ENCODE measurements at places on chromosomes 3 and 15.

DNA sequence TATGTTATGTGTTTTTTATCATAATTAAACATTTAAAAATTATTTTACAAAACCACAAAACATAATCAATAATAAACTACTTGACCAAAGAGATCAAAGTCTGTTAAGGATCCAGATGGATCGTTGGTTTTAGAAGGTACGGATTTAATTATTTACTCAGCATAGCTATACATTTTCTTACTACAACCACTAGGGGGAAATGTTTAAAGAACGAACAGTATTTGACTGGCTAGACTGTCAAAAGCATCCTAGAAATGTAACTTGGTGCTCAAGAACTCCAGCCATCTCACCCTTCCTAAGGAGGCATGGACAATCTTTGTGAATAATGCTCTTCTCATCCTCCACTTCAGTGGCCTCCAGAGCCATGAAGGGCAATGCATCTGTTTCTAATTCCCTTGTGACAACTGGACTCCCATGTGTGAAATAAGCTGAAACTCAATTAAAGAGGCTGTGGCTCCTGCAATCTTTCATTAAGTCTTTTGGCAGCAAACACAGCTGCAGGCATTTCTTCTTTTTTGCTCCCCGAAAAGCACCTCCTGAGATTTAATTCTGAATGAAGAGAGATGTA is 94.7 kb upstream of the TUSC7 start:
- no peak for DNase-seq

DNA sequence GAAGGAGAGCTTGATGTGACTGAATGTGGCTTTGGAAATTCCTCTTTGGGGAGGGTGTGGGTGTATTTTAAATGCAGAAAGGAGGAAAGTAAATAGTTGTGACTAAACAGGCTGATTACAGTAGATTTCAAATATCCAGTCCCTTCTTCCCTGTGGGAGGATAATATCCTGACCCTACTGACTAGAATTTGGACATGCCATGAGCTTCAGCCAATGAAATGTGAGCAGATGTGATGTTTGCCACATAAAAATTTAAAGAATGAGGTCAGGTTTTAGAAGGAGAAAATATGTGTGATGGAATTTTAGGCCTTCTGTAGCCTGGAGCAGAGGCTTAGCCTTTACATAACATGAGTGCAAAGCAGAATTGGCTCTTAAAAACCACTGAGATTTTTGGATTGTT is 1218.9 kb downstream of the ROBO2 start:
- DNase-seq = no peak

DNA sequence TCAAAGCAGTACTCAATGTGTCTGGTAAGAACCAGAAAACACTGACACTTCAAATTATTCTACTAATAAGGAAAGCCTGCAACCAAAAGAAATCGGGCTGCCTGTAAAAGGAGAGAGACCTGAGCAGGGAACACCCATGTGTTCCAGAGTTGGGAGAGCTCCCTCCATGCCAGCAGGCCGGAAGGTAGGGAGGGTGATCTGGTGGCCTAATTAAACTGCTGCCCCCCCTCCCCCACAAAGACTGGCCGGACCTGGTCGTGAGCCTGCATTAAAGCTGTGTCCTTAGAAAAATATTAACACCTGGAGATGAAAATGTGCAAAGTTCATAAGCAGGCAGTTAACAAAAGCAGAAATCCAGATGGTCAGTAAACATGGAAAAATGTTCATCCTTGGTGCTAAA is 170.6 kb upstream of the BHLHE40 start:
- DNase-seq = no peak

DNA sequence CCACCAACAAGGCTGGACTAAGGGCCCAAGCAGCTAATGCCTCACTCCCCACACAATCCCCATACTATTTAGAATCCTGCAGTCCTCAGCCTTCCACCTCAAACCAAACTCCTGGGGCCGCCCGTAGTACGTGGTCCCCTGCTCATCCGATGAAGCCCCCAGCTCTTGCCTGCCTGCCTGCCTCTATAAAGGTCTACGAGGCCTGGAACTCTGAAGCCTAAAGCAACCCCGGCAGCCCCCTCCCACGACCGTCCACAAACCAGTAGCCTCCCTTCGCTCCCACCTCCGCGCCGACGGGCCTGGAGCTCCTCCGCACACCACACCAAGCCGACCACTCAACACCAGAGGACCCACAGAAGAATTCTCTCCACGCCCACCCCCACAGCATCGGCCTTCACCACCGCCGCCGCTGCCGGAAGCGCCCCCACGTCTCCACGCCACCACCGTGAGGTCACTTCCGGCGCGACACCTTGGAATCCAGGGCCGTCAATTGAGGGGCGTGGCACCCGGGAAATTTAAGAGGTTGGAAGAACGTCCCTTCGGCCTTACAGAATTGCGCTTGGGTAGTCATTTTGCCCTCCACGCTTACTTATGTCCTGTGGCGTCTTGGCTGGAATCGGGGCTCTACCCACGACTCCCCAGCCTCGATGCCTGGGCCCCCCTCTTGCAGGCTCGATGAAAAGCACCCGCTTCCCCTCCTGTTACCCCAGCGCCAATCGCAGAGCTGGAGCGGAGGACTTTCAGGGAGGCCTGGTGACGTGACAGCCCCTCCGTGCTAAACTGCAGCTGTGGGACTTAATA is at the start of gene EDC3:
Gene EDC3, minus strand, starts transcription at position 428 of the 801 bp plus-strand sequence. CDS start 20,900 bp downstream, outside the sequence.
- peak; percentile 88 for DNase-seq

DNA sequence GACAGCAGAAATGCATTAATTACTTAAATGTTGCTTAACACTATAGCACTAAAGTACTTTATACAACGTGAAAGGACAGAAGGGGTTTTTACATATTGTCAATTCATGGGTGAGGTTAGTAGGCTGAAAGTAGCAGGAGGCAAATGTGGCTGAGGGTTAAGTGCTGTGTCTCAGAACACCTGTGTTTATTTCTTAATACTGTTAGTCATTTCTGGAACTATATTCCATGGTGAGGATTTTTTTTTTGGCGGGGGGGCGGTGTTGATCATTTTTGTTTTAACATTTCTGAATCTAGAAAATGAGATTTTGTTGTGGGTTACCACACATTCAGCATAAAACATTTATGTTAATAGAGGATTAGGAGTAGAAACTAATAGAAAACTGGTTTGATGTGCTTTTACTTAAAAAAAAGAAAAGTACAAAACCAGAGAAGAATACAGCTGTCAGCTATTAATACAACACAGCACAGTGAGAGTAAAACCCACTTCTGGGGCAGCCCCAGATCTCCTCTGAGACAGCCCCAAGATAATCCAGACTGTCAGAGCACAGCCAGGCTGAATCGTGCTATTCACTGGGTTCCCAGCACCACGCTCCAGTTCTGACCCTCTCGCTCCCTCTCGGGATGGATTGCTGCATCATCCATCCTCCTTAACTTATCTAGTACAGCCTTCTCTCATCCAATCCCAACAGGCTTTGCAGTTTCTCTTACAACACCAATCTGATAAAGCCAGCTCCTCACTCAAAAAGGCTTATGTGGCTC is 307.7 kb downstream of the TUSC7 start:
- DNase-seq = no peak

DNA sequence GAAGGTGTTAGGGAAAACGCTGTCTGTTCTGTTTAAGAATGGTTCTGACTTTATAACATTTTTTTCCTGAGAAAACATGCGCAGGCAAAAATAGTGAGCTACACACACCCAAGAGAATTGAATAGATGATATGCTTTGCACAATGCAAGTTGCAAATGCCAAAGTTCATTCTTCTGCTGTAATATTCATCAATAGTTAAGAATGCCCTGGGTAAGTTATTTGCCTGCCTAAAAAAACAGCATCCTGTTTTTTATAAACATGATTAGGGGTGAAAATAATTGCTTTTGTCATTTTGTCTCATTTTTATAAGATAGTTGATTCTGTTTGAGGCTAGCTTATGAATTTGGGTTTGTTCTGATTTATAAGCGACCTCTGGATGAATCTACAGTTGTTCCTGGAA is 99.4 kb downstream of the DTWD1 start:
- no peak for DNase-seq

- no peak for DNase-seq
Observed at GRCh38 chr15:43953402-43953801, 126.6 kb downstream of the WDR76 start.

DNA sequence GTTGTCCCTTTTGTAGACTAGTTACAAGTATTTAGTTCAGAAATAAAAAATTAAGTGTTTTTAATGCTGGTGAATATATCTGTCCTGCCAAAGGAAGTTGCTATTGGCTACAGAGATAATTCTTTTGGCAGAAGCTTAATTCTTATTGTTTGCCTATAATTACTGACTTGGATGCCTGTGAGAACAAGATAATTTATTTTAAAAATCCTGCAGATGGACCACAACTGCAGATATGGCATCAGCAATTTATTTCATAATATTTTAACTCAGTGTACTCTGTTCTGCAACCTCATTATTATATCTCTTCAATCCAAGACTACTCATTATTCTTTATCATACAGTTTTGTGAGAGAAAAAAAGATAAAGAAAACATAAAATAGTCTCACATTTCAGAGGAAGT is 789.8 kb downstream of the NAALADL2 start:
- no peak for DNase-seq

DNA sequence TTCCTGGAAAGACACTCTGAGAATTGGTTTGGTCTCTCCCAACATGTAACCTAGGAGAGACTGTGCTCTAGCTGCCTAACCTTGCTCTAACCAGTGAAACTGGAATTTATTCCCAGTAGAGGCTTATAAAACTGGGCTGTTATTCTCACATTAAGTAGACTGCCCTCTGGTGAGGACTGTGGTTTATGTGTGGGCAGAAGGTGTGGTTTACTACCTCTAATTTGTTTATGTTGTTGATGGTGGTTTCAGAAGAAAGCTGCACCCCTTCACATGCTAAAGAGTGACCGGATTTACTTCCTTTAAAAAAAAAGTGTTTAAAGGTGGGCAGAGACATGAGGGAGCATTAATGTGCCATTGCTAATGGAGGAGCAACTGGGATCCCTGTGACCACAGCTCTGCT is 273.2 kb downstream of the MECOM start:
- DNase-seq = no peak

- no peak for DNase-seq
Observed at GRCh38 chr15:76160426-76161152, 100.8 kb downstream of the TMEM266 start.

- no peak for DNase-seq
Observed at GRCh38 chr15:63080634-63081250, 38.2 kb downstream of the TPM1 start.

GRCh38 chr3:122081543-122082247 is 26.5 kb downstream of the CD86 start:
- DNase-seq = no peak

DNA sequence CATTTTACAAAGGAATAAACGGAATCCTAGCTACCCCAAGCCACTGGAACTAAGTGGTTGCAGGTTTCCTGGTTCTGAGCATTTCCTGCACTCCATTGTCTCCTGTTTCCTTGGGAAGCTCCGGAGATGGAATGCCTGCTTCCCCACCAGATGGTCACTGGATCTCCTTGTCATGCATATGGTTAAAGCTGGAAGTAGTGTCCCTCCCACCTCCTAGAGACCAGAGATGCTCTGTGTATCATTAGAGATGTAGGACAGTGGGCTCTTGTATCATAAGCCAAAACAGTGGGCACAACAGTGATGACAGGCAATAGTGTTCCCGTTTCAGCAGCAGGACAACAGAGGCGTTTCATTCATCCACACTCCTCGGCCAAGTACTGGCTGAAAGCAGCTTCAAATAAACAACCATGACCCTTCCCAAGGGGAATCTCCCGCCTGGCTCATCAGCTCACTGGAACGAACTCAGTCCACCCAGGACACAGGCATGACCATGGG is 136.2 kb upstream of the EIF1B start:
- DNase-seq = no peak

GRCh38 chr3:66338927-66339326 is 118.1 kb downstream of the SLC25A26 start:
- no peak for DNase-seq

DNA sequence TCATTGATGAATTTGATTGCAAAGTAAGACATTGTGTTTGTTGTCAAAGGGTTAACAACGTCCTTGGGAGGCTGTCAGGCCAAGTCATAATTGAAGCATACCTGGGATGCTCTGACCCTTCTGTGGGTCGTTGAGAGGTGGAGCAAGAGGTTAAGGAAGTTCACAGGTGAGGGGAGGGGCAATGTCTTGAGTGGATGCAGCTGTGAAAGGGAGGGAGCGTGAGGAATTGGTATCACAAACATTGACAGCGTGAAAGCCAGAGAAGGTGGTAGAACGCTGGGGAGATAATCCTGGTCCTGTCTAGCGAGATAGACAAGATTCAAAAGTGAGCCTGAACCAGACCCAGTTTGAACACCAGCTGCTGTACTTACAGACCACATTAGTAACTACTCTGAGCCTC is 79.4 kb downstream of the HES1 start:
- DNase-seq = no peak

DNA sequence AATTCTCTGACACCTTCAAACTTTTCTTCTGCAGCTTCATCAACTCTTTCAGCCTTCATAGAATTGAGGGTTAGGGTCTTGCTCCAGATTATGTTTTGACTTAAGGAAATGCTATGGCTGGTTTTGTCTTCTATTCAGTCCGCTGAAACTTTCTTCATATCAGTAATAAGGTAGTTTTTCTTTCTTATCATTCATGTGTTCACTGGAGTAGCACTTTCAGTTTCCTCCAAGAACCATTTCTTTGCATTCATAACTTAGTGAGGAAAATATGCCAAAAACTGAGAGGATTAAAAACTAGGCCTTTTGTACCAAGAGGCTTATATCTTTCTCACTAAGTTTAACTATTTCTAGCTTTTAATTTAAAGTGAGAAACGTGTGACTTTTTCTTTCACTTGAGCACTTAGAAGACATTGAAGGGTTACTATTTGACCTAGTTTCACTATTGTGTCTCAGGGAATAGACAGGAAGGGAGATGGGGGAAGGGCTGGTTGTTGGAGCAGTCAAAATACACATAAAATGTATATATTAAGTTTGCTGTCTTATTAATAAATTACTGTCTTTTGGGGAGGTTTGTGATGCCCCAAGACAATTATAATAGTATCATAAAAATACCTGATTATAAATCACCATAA is 1110.1 kb downstream of the TBL1XR1 start:
- no peak for DNase-seq

- no peak for DNase-seq
Observed at GRCh38 chr3:141707741-141708203, 30.3 kb upstream of the RNF7 start.

GRCh38 chr15:36814105-36814504 is 234.7 kb downstream of the CDIN1 start:
- DNase-seq = no peak

All from mesothelial cell of epicardium (in vitro differentiated cells).